Head of caudate nucleus (tissue), 42 donors: ENCODE measurements at places on chromosomes 12 and 14.

DNA sequence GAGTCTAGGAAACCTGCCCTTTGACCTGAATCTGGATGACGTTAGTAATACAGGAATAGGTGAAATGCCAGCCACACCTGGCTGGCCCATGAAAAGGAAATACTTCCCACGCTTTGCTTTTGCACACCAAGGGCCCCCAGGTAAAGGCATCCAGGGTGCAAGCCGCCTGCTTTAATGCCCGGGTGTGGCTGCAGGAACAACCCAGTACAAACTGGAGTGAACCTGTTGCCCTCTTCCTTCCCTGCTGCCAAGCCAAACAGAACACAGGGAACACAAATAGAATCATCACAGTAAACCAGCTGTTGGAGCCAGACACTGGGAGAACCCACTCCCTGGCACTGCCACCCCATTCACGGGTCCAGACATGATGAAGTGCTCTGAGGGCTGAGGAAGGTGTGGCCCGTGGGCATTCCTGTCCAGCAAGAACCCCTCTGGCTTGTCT is 24.2 kb upstream of the FOS start:
- DNase-seq, result no peak

DNA sequence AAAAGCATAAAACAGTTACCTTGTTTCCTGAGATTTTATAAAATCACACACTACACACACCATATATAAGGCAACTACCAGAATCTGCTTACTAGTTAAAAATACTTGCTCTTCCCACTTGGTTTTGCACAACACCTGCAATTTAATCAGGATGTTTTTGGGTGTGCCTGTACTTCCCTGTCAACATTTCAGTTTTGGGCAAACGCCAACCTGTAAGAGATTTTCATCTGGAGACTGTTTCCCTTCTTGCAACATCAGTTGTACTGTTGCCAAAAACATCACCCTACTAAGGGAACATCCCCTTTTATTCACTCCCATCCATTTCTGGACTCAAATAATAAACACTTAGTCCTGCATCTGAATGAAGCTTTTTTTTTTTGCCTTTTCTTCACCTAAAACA is 172.3 kb downstream of the DUSP6 start:
- DNase-seq, result no peak

DNA sequence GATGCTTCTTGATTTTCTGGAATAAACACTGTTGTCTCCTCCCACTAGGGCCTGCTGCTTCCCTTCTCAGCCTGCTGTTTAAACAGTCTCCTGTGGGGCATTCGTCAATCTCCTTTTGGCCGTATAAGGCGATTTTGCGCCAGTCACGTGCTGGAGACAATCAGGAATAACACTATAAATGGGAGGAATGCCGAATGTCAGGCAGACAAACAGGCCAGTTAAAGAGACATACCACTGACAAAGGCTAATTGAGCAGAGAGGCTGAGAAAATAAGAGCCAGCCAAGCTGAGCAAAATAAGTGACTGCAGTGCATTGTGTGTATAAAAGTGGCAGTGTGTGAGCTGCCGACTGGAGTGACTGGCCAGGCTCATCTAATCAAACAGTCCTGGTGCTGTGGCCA is 23.3 kb downstream of the DMAC2L start:
- DNase-seq, result peak; percentile 57

- no peak for DNase-seq
Observed at GRCh38 chr14:36900846-36901245, 239.2 kb downstream of the PAX9 start.

DNA sequence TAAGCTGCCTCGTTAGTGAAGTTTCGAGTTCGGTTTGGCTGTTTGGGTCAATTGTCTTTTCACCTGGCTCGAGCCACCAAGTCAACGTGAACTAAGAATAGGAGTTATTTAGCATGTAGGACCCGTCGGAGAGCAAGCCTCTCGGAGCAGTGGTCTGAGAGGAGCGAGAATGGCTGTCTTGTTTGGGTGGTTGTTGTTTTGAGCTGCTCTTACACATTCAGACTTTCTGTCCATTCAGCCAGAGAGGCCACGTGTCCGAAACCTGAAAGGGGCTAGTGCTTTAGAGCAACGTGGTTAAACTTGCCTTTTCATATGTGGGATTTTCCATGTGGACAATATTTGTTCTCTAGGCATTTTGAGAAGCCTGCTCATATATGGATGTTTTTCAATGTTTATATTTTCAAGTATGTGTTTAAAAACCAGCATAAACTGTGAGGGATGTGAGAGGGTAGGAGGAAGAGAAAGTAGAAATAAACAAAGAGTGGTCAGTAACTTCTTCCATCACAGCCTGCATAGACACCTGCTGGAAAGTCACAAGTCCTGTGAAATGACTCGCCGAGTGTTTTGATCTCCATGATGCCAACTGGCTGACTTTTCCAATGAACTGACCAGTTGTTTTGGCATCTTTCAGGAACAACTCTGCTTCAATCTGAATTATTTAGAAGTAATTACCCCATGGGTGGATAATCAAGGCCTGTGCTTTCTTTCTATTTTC is 221.0 kb downstream of the ASCL1 start:
- DNase-seq, result no peak
